ENCODE measurements at places on chromosomes 11 and 22. TPM values are rescaled to one million over a fixed set of nuclear protein-coding genes. Genes with fewer than 3 reads are reported as not detected.

GRAMD1B gene
- 1.2 TPM for polyA plus RNA-seq

SCN4B gene
- not detected for polyA plus RNA-seq

TIMM10B gene
- 30.5 TPM for polyA plus RNA-seq

KBTBD3 gene
- 17.5 TPM for polyA plus RNA-seq

SLC6A5 gene
- not detected for polyA plus RNA-seq

CCDC188 gene
- polyA plus RNA-seq: not detected

WBP2NL gene
- 0.57 TPM for polyA plus RNA-seq

FAM180B gene
- polyA plus RNA-seq: not detected

DRG1 gene
- polyA plus RNA-seq: 92.7 TPM

KRTAP5-1 gene
- polyA plus RNA-seq: not detected

MS4A2 gene
- polyA plus RNA-seq: not detected

MCM5 gene
- polyA plus RNA-seq: 22.3 TPM

OR52J3 gene
- not detected for polyA plus RNA-seq

Data from naive thymus-derived CD8-positive, alpha-beta T cell (primary cell).